Fibroblast of skin of right biceps (primary cell): ENCODE measurements at places on chromosomes 12 and 14.

- no peak for DNase-seq
Observed at GRCh38 chr12:90298289-90298948, 589.8 kb upstream of the ATP2B1 start.

DNA sequence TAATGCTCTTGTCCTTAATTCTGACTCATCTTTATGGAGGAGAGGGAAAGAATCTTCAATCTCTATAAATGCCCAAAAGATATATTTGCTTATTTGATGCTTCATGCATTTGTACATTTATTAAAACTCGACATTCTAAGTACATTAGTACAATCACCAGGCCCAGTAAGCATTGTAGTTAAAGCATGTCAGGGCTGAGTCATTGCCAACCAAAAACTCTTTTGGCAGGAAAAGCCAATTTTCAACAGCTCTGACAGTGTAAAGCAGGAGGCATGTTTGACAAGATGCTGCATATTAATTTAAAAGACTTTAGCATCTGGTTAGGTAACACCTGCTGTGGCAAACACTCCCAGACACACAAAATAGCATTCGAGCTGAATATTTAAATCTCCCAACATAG is 290.9 kb downstream of the PPFIA2 start:
- DNase-seq = peak; percentile 67

DNA sequence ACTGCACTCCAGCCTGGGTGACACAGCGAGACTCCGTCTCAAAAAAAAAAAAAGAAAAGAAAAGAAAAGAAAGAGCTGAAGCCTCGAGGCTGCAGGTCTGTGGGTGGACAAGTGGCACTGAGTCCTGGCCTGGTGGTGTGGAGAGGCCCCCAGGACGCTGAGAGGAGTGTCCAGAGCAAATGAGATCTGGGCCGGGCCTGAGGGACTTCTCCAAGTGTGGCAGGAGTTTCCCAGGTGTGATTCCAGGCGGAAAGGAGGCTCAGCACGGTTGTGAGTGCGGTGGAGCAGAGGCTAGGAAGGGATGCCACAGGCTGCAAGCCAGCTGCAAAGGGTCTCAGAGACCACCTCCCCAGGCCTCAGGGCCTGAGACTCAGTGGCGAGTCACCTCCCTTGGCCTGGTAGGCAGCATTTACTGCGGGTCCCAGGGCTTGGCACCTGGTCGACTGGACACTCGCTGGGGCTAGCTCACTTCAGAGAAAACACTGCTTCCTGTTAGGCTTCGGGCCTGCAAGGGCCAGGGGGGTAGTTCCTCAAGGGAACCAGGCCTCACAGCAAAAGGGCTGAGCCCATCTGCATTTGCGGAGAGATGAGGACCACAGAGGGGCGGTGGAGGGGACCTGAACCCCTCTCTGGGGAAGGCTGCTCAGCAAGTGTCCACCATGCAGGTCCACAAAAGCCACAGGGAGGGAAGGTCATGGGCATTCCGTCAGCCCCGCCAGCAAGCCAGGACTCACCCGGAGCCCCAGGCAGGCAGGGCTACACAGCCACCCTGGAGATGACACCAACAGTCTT is 11.7 kb downstream of the TTC7B start:
- no peak for DNase-seq

- DNase-seq = no peak
Observed at GRCh38 chr12:132739600-132740312, 21.9 kb downstream of the ANKLE2 start.

- no peak for DNase-seq
Observed at GRCh38 chr12:15453613-15454012, 131.3 kb downstream of the PTPRO start.

DNA sequence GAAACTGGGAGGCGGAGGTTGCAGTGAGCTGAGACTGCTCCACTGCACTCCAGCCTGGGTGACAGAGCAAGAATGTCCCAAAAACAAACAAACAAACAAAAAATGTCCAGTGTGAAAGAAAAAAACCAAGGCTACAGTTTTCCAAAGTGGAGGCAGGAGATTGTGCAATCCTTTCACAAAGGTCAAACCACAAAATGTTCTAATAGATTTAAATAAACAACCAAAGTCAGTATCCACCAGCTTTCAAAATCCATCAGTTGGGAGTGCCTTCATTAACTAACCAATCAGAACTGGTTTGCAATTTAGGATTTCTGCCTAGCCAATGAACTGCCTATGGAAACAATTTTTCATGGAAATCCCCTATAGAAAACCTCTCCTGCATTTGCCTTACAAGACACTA is 52.3 kb upstream of the TRIM9 start:
- no peak for DNase-seq

DNA sequence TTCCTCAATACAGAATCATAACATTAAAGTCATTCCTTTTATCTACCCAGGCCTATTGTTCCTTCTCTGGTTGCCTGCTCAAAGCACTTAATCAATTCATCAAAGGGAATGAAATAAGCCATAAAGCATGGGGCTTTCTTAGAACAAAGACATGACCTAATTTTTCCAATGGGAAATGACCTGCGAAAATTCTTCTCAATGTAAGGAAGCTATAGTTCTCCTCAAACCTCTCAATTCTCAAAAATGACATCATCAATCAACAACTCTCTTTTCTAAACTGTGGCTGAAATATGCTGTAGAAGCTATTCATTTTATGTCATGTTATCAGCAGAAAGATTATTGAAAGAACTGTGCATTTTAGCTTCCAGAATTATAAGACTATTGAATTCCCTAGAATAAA is 116.0 kb upstream of the PTPRR start:
- peak; percentile 30 for DNase-seq

GRCh38 chr14:92121207-92121669 is 268 bp downstream of the NDUFB1 start:
- peak; percentile 26 for DNase-seq

- DNase-seq = peak; percentile 49
Observed at GRCh38 chr14:69044965-69045555, 66.0 kb upstream of the ACTN1 start.

DNA sequence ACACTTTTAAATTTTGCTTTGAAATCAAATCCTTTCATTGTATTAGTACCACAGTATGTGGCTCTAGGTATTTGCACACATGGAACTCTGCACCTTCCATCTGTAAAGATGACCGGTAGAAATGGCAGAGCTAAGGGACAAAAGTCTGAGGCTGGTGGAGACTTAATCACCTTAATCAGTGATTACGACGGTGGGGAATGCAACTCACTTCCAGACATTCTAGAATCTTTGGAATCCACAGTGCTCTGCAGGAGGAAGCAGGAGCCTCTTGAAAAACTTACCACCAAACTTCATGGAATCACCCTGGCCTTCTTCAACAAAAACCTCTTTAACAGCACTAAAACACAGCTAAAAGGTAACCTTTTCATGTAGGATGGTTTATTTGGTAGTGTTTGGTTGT is 3.9 kb upstream of the DACT1 start:
- DNase-seq = peak; percentile 69

DNA sequence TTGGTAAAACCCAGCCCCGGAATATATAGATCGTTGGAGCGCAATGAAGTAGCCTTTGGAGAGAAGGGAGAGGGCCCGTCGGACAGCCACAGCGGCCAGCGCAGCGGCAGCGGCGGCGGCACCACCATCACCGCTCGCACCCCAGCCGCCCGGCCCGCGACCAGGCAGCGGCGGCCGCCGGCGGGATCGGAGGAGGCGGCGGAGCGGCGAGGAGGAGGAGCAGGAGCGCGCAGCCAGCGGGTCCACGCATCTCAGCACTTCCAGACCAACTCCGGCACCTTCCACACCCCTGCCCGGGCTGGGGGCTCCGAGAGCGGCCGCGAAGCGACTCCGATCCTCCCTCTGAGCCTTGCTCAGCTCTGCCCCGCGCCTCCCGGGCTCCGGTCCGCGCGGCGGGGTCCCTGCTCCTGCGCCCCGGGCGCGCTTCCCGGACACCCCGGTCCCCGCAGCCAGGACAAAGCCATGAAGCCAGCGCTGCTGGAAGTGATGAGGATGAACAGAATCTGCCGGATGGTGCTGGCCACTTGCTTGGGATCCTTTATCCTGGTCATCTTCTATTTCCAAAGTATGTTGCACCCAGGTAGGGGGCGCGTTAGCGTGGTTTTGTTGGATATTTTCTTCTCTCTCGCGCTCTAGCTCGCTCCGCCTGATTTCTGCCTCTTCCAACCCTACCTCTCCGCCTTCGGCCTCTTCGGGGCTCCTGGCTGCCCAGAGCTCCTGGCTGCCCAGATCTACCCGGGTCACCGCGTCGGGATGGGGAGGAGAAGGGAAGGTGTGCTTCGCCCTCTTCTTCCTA is 400 bp downstream of the CHST11 start:
- peak; percentile 79 for DNase-seq

DNA sequence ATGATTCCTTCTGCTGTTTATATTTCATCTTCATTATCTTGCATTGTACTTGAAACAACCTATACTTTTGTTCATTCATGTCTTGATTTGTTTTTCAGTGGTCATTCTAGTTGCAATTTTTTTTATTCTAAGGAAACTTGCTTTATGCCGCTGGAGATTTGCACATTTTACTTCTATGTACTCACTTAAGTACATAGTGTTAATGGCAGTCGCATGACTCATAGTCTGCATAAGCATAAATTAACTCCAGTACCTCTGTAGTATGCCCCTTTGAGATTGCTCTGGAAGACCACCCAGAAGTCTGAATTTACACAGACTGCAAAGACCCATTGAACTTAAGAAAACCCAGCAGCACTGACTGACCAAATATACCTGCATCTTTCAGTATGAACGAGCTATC is 77.0 kb downstream of the MSRB3 start:
- peak; percentile 86 for DNase-seq

DNA sequence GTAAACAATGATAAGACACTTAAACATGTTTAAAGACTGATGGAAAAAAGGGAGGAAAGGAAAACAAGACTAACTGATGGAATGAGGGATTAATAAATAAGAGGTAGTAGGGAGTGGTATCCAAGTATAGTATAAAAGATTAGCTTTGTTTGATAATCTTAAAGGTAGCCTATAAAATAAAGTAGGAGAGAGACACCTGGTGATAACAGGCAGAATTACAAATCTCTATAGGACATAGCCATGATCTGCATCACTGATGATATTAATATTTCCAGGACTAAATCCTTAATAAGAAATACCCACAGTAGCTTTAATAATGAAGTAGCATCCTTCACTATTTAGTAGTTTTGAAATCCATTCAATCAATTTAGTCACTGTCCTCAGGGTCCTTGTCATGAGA is 30.4 kb downstream of the DLGAP5 start:
- DNase-seq = peak; percentile 45

GRCh38 chr12:67710582-67710981 is 62.0 kb downstream of the DYRK2 start:
- peak; percentile 46 for DNase-seq

DNA sequence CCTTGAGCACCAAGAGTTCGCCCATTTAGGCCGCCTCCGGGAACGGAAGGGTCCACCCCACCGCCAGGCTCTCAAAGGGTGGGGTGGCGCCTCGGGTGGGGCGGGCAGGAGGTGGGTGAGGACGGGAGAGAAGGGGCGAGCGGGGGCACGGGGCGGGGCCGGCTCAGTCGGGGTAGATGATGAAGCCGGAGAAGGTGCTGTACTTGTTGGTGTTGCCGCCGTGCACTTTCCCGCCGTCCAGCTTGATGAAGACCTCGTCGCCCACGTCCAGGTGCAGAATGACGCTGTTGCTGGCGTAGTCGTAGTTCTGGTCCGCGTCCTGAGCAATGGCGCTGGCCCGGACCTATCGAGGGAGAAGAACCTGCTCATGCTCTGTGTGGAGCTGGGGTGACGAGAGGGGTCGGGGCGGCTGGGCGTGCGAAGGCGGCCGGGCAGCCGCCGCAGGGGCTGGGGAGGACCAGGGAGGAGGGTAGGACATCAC is 4.1 kb downstream of the C1QL4 start:
- DNase-seq = no peak

DNA sequence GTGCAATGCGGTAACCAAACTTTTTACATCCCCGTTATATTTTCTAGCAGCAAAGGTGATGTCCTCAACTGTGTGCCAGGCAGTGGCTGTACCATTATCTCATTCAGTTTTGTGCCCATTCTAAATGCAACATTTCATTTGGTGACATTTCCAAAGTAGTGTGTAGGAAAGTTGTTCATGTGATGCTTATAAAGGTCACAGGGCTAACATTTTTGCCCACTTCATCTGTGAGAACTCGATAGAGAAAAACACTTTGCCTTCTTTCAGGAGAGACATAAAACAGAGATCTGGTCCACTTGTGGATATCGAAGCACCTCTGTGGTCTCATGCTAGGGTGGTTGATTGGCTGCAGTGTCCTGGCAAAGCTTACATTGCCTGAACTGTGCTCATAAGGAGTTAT is 414.2 kb upstream of the PDE3A start:
- DNase-seq = no peak

GRCh38 chr12:130804216-130804615 is 34.8 kb downstream of the STX2 start:
- DNase-seq = no peak

DNA sequence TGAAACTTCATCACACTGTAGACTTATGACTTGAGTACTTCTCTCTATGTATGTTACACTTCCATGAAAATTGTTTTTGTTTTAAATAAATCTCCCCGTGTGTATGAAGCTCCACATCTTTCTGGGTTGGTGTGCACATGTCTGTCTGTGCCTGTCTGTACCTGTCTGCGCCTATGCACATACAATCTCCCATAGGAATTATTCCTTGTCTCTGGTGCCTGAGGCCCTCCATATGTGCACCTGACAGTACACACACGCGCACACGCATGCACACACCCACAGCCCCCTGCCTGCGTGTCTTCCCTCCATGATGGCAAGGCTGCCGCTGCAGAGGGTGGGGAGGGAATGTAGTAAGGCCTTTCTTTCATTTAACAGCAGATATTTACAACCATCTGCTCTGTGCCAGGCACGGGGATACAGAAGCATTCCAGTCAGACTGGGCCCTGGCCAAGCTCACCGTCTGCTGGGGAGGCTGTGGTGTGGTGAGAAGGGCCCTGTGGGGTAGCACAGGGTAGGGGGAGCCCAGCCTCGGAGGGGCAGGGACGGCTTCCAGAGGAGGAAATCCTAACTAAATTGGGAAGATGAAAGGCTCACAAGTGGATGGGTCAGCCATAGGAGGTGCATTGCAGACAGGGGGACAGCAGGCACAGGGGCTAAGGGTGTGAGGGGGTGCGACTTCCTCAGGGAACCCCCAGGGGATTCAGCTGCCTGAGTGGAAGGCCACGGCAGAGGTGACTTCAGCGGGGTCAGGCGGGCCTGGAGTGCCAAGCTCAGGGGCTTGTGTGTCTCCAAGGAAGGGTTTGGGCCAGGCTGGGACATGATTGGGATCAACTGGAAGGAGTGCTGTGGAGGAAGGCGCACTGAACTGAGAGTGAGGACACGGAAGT is 26.1 kb downstream of the KRT8 start:
- DNase-seq = no peak

DNA sequence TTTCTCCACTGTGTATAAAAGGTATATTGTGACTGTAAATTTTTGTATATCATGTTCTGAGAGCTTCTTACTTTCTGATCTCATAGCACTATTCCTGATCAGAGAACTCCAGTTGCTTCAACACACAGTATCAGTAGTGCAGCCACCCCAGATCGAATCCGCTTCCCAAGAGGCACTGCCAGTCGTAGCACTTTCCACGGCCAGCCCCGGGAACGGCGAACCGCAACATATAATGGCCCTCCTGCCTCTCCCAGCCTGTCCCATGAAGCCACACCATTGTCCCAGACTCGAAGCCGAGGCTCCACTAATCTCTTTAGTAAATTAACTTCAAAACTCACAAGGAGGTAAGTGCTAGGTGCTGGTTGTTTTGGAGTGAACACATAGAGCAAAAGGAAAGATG is 30.9 kb downstream of the CKB start:
- DNase-seq = no peak

GRCh38 chr12:104360157-104360556 is 56.6 kb downstream of the EID3 start:
- peak; percentile 39 for DNase-seq

GRCh38 chr14:98131406-98131805 is 1140.6 kb downstream of the BCL11B start:
- DNase-seq = peak; percentile 67
